Upper lobe of right lung (tissue), 1 donor: ENCODE measurements at places on chromosomes 5 and 9.

- peak; percentile 82 for DNase-seq
Measured at GRCh38 chr9:21031091-21031807, at the start of gene HACD4. Gene HACD4, minus strand, starts transcription at chr9:21031640. Its CDS starts 50 bp downstream, at chr9:21031590.

GRCh38 chr9:105331755-105332154 is 87.3 kb downstream of the SLC44A1 start:
- DNase-seq: no peak

DNA sequence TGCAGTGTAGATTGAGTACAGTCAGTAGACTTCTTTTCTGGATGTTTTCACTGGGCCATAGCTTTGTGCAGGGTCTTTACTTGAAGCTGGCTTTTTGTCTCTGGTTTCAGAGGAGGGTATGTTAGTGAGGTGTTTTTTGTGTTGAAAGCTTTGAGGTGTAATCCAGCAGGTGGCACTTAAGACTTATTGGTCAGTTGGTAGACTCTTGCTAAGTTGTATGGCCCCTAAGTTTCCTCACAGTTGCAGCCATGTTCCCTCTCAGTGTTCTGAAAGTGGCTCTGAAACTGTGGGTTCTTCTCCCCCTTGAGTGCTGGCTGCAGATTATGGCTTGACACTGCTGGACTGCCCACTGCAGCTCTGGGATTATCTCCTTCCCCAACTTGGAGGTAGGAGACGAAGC is 55.7 kb upstream of the SLC44A1 start:
- DNase-seq: no peak

GRCh38 chr5:174159327-174160114 is 114.0 kb downstream of the NSG2 start:
- DNase-seq: no peak

- DNase-seq: no peak
Measured at GRCh38 chr5:173178369-173178910, 34.1 kb downstream of the BNIP1 start.
